Activated CD8-positive, alpha-beta memory T cell treated with anti-CD3 and anti-CD28 coated beads for 48 hours (primary cell): ENCODE measurements at places on chromosomes 12 and 14.

- no peak for DNase-seq
Observed at GRCh38 chr14:71918955-71919354, 13.3 kb upstream of the RGS6 start.

GRCh38 chr12:29230800-29231560 lies 81.9 kb downstream of the FAR2 start:
- no peak for DNase-seq

DNA sequence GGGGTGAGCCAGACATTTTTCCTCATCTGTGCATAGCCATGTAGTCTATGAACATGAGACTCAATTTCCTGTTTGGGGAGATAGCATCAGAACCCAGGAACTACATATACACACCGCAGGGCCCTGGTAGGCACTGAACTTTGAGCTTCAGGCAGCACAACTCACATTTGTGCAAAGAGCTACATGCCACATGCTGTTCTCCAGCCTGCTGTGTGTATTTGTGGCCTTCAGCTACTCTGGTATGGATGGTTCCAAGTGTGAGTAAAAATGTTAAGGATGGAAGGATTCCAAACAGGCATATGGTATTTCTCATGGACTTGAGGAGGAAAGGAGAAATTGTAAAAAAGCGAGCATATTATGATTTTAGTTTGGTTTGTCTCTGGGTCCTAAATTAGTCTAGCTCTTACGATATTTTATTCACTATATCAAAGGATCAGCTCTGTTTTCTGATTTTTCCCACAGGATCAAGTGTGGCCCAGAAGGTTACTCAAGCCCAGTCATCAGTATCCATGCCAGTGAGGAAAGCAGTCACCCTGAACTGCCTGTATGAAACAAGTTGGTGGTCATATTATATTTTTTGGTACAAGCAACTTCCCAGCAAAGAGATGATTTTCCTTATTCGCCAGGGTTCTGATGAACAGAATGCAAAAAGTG lies 422.4 kb upstream of the OR4E1 start:
- no peak for DNase-seq

- DNase-seq: no peak
Observed at GRCh38 chr12:131692431-131692830, 18.5 kb upstream of the SFSWAP start.

DNA sequence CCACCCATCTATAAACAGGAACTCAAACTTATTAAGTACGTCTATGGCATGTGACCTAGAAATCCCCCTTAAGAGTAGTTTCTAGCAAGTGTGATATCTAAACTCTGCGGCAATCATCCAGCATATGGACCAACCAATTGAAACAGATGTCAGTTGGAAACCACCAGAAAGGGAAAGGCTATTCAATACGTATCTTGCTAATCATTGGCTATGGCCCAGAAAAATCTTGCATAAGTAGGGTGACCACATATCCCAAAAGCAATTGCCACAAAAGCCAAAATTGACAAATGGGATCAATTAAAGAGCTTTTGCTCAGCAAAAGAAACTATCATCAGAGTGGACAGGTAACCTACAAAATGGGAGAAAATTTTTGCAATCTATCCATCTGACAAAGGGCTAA lies 24.2 kb downstream of the SYNJ2BP start:
- DNase-seq: no peak

- no peak for DNase-seq
Observed at GRCh38 chr12:103768467-103769123, 72.4 kb downstream of the NT5DC3 start.
